ENCODE measurements at places on chromosomes 3 and 15. TPM values are rescaled to one million over a fixed set of nuclear protein-coding genes. Genes with fewer than 3 reads are reported as not detected.

GPR160 gene
- total RNA-seq, result 2.3 TPM

TEX55 gene
- total RNA-seq, result not detected

UBL7 gene
- 53.6 TPM for total RNA-seq

TMC3 gene
- total RNA-seq, result 0.71 TPM

SEMA3G gene
- 2.6 TPM for total RNA-seq

SCN11A gene
- total RNA-seq, result 2.9 TPM

CLDN1 gene
- 0.49 TPM for total RNA-seq

GP5 gene
- total RNA-seq, result not detected

CTSH gene
- 95.9 TPM for total RNA-seq

MAGEF1 gene
- total RNA-seq, result 31.0 TPM

CELSR3 gene
- total RNA-seq, result 0.33 TPM

FETUB gene
- total RNA-seq, result not detected

REC114 gene
- not detected for total RNA-seq

GCNT3 gene
- not detected for total RNA-seq

PRSS50 gene
- 0.81 TPM for total RNA-seq

ATP13A5 gene
- not detected for total RNA-seq

TMEM41A gene
- 9.1 TPM for total RNA-seq

TM4SF4 gene
- total RNA-seq, result 17.1 TPM

LINGO1 gene
- total RNA-seq, result 3.9 TPM

ZPLD1 gene
- 0.27 TPM for total RNA-seq

KBTBD12 gene
- total RNA-seq, result 3.6 TPM

IGDCC3 gene
- total RNA-seq, result 0.55 TPM

ALDH1A2 gene
- total RNA-seq, result 1.9 TPM

ZNF774 gene
- total RNA-seq, result 2.3 TPM

PTH1R gene
- 4.6 TPM for total RNA-seq

NLGN1 gene
- total RNA-seq, result 30.0 TPM

Measured in sigmoid colon (tissue), 7 donors.